ENCODE measurements at places on chromosomes 11 and 22.

- DNase-seq: no peak
Measured at GRCh38 chr11:2393941-2394817, 6.4 kb upstream of the TSSC4 start.

DNA sequence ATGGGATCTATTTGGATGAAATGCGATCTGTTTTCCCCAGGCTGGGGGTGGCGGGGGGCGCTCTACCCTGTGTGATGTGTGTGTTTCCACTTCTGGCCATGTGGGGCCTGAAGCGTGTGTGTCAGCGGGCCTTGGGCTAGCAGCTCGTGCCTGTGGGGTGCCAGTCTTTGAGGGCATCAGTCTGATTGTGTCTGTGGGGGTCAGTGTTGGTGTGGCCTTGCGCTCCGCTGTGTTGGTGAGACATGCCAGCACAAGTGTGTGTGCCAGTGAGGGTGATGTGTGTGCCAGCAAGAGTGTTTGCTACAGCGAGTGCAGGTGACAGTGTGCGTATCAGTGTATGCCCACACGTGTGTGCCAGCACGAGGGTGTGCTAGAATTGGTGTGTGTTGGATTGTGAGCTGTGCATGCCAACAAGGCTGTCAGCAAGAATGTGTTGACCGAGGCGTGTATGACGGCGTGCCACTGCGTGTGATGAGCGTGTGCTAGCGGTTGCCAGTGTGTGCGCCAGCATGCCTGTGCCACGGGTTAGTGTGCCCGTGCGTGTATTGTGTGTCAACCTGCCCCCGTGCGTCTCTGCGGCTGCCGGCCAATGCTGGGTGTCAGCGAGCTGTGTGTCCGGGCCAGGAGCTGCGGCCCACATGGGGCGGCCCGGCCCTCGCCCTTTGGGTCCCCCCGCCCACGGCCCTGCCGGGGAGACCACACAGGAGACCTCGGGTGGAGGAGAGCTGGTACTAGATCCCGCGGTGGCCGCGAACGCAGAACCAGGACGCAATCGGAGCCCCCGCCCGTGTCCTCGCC, 519 bp downstream of the ARRB1 start:
- DNase-seq: no peak

GRCh38 chr11:103433386-103434072, 324.3 kb downstream of the DYNC2H1 start:
- DNase-seq: no peak

DNA sequence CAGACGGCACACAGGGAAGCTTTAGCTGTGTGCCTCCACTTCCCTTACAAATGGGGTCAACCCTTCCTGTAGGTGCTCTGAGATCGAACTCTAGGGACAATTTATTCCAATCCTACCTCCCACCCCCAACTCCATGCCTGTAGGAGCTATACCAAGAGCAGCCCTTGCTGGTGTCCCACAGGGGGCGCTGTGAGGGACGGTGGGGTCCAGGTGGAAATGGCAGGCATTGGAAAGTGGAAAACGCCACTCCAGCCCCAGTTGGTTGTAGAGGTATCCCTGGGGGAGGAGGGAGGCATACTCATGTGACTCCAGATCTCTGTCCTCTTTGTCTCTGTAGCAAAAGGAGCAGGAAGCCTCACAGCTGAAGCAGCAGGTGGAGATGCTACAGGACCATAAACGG, 161.3 kb downstream of the MYO18B start:
- no peak for DNase-seq

GRCh38 chr11:118827118-118827517, 36.2 kb upstream of the DDX6 start:
- no peak for DNase-seq

- no peak for DNase-seq
Measured at GRCh38 chr11:34583818-34584217, 37.1 kb upstream of the EHF start.

GRCh38 chr11:83041126-83041525, 30.6 kb downstream of the RAB30 start:
- no peak for DNase-seq

GRCh38 chr11:46322759-46323158, 24.5 kb upstream of the DGKZ start:
- no peak for DNase-seq

DNA sequence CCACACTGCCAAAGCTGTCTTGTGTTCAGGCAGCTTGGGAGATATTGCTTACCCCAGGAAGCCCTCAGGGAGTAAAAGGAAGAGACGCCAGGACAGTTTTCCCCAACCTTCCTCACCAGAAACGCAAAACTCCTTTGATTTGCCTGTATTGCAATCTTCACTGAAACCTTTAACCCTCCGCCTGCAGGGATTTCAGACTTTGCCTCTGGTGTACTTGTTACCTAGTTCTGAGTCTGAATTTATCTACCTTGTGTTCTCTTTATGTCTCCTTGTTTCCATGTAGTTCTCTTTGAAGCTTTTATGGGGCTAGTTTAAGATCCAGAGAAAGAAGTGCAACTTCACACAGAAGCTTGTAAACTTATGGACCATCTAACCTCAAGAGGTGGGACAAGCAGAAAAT, 154.2 kb downstream of the DSCAML1 start:
- no peak for DNase-seq

DNA sequence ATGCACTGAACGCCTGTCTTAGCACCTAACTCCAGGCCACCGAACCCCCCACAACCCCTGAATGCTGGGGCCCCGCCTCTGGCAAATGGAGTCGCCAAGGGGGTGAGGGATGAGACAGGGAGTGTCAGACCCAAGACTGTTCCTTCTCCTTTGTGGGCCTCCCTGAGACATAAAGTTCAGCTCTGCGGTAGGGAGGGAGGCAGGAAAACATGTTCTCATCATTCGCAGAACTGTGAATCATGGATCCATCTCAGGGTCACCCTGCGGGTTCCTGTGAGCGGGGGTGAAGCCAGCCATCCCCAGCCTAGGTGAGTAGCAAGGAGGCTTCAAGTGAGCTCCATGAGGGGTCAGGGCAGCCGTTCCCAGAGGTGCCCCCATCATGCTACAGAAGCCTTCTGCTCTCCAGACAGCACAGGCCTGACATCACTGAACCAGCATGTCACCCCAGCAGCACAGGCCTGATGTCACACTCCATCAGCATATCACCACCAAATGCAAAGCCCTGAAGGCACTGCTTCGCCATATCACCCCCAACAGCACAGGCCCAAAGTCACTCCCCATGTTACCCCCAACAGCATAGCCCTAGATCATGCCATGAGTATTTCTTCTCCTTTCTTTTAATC, 27.2 kb downstream of the TMPRSS6 start:
- DNase-seq: no peak

DNA sequence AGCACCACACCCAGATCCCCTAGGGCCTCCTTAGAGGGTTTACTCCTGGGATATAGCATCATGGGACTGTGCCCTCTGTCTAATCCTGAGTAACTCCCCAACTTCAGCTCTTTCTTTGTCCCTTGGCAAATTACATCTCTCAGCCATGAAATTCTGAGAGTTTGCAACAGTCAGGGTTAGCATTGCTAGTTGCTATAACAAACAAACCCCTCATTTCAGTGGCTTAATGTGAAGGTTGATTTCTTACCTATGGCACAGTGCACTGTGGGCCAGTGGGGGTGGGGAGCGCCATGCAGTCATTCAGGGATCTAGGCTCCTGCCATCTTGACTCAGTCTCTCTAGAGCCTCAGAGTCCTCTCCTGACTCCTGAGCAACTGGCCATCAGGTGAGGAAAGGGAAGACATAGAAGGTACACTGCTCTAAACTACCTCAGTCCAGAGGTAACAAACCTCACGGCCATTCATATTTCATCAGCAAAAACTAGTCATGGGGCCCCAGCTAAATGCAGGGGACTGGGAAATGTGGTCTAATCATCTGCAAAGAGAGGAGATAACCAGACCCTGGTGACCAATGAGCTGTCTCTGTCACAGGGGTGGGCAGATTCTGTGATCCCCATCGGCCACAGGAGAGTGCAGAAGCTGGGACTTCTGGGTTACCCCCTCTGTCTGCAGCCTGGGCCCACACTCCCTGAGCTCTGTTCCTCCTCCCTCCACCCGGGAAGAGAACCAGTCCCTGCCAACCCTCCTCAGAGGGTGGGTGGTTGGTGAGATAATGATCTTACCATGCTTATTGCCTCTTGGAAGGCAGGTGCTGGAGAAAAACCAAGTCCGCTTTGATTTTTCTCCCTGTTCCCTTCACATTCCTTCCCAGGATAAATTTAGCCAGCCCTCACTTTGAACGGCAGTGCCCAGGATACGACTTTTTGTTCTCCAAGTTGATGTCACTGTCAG, 17.5 kb downstream of the PRG3 start:
- no peak for DNase-seq

DNA sequence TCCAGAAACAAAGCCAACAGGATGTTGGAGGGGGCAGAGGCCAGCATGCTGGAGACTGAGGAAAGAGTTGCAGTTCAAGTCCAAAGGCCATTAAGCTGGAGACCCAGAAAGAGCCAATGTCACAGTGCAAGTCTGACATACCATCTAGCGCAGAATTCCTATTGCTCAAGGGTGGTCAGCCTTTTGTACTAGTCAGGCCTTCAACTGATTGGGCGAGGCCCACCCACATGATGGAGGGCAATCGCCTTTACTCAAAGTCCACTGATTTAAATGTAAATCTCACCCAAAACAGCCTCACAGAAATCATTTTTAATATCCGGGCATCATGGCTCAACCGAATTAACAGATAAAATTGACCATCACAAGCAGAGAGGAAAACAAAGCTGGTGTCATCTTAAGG, 113.9 kb downstream of the RCN1 start:
- no peak for DNase-seq

GRCh38 chr11:94884376-94884775, 89.0 kb downstream of the CWC15 start:
- no peak for DNase-seq

DNA sequence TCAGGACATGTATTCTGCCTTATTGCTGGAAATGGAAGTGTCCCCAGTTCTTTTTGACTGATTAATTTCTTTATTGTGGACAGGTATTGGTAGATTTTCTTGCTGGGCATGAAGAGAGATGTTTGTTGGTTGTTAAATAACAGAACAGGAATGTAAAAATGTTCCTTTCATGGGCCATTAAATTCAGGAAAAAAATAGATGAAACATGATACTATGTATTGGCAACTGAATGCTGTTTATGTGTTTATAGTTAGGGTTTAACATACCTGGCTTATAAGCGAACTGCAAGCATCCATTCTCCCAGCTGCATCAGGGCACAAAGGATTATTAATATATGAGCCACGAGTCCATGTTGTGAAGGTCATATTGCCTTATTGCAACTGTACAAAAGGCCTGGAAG, 368.5 kb downstream of the NELL1 start:
- no peak for DNase-seq

DNA sequence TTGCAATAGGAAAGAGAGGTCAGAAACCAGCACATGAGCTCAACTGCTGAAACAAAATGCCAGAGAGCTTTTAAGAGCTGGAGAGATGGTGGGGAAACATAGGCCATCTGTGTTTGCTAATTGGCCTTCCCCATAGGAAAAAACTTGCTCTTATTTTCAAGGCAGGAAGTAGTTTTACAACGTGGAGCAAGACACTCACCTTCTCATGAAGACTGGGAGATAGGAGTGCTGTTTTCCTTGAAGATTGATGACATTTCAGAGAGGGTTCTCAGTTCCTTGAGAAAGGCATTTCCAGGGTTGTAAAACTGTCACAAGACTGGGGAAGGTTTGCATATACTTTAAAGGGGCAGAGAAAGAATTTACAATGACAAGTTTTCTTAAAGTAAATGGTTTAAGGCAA, 586.3 kb upstream of the RAG2 start:
- DNase-seq: no peak

GRCh38 chr11:76248210-76248609, 41.9 kb upstream of the WNT11 start:
- DNase-seq: no peak

- no peak for DNase-seq
Measured at GRCh38 chr11:94653561-94653960, 86.4 kb downstream of the PIWIL4 start.

DNA sequence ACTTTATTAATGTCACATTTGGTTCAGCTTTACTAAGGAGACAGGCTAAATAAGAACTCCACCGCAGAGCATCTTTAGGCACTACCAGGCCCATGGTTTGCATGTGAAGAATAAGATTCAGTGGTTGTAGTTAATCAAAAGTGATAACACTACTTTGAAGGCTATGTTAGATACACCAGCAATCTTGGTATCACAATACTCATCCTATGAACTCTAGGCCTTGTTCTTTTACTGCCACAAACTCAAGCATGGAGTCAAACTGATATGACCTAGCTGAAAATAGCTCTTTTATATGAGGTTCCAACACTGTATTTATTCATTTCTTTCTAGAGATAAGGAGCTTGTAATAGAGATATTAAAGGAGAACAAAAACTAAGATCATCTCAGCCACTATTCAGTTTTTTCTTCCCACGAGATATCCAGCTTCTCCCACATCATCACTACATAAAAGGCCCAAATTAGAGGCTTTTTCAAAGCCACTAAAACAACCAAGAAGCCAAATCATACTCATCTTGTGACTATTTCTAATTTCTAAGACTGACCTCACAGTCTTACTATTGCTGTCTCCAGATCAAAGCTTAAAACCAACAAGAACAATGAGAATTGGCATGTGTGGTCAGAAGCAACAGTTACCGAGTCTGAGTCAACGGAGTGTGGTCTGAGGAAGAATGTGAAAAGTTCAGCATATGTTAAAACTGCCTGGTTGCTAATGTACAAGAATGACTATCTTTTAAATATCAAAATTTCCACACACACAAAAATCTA, 25.1 kb upstream of the GUCY1A2 start:
- DNase-seq: no peak

DNA sequence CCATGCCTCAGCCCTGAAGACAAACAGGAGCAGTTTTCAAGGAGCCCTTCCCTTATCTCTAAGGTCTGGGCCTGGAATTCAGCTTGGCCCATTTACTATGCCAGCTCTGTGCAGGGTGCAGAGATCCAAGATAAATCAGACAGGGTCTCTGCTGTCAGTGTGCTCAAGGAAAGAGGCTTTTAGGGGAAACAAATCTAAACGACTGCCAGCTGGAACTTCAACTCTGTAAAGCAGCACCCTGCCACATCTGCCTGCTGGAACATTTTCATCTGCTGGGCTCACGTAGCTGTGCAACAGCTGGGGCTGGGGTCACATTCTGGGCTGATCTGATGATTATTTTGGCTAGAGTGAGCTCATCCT, 19.8 kb upstream of the EHF start:
- DNase-seq: no peak

- no peak for DNase-seq
Measured at GRCh38 chr11:106853850-106854401, 164.3 kb downstream of the GUCY1A2 start.

GRCh38 chr11:86743223-86744118, 56.9 kb upstream of the PRSS23 start:
- no peak for DNase-seq

- no peak for DNase-seq
Measured at GRCh38 chr11:65789230-65790103, 2.6 kb downstream of the OVOL1 start.

- DNase-seq: no peak
Measured at GRCh38 chr11:19453651-19454257, 213.0 kb upstream of the E2F8 start.

GRCh38 chr11:9849389-9849788, 185.5 kb downstream of the SWAP70 start:
- no peak for DNase-seq

- DNase-seq: no peak
Measured at GRCh38 chr11:8201644-8202365, 33.0 kb upstream of the RIC3 start.

GRCh38 chr11:35047179-35047578, 91.8 kb upstream of the CD44 start:
- no peak for DNase-seq
